ENCODE measurements at places on chromosomes 2 and 18.

GRCh38 chr2:230874456-230874855 is 9.7 kb downstream of the ITM2C start:
- no peak for DNase-seq

DNA sequence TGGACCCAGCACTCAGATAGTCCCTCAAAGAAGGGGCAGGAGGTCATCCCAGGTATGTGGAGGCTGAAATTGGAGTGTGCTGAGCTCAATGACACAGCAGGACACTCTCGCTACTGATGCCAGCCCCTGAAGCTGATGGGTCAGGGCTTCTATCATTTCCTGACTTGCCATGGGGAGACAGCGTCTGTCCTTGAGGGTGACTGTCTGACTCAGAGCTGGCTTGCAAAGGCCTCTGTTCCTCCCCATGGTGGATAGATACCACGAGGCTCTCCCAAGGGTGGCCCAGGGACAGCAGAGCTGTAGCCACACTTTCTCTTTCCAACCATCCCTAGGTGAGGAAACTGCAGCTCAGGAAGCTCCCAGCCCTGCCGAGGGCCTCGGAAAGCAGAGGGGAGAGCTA is 10.8 kb downstream of the ALPG start:
- no peak for DNase-seq

DNA sequence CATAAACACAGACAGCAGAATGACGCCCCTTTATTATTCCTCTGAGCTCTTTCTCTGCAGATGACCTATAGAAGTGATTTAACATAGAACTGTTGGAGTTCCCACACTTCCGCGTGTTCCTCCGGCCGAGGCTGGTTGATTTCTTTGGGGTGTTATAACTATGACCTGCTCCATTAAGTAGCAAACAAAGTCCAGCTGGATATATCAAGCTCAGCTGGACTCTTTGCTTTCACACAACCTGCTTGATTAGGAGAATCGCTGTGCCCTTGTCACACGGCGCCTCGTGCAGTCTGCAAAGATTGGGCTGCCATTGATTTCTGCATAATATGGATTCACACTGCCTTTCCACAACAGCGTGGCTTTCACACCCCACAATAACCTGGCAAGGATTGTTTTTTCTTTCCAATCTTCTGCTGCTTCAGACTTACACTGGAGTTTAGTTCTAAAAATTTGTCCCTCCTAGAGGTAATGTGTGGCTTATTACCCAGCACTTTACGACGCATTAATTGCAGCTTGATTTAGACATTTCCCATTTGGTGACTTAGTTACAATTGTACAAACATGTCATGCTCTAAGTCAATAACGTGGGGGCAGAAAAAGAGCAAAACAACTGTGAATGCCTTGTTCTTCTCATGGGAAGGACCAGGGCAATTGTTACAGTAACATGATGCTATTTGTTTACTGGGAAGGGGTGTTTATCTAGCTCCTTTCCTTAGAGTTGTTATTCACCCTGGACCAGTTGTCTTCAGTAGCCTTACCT is 485.7 kb downstream of the TXNL1 start:
- DNase-seq = no peak

DNA sequence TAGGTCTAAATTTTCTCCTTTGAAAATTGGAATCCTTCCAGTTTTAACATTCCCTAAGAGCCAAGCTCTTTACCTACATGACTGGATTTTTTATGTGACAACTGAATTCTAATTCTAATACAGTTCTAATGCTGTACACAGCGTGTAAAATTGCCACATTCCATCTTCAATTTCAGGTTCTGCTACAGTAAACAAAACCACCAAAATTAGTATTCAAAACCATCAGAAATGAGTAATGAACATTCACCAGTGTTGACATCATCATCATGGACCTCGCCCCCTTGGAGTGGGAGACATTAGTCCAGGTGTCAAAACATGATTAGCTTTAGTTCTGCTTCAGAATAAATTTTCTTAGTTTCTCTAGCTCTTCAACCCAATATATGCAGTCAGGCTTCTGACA is 133.6 kb downstream of the MBD2 start:
- DNase-seq = no peak

- DNase-seq = no peak
These were observed 5.0 kb downstream of the THSD7B start for GRCh38 chr2:136770384-136770783.

GRCh38 chr2:31401580-31401979 is 13.0 kb downstream of the XDH start:
- no peak for DNase-seq

DNA sequence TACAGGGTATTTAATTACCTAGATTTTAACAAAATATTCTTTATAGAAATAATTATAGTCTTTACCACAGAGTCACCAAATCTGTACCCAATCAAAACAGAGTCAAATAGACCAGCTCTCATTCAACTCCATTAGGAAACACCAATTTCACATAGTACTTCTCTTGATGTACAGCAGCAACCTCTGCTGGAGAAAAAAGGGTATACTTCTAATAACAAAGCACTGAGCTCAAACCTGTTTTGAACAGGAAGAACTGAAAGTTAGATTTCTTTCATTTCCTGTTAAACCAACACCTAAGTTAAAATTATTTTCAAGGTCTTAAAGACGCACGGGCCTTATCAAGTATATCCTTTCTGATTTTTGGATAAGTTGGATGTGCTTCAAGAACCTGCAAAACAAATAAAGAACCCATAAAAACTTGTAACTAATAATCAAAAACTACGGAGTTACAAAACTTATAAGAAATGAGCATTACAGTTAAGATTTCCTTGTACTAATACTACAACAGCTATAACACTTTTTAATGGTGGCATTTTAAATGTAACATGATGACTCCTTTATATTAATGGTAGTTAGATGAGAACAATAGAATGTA is 79.0 kb downstream of the TTC21B start:
- DNase-seq = no peak

GRCh38 chr2:237440819-237441281 is 26.9 kb upstream of the COL6A3 start:
- no peak for DNase-seq

- DNase-seq = no peak
These were observed 62.1 kb downstream of the CCDC148 start for GRCh38 chr2:158394453-158394852.

DNA sequence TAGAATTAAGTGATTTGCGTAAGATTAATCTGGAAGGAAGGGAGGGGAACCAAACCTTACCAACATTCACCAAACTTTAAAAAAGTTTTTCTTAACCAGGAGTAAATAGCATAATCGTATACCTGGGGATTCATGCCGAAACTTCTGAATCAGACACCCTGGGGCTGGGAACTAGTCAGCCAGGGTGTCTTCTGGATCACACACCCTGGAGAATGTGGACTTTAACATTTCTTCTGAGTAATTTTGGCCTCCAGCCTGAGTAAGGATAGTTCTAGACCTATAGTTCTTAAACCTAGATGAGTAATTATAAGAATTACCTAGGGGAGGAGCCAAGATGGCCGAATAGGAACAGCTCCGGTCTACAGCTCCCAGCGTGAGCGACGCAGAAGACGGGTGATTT is 44.1 kb upstream of the MEIS1 start:
- no peak for DNase-seq

Data from left ventricle myocardium superior (tissue), 1 donor.